ENCODE measurements at places on chromosomes 6 and 20.

GRCh38 chr6:17431581-17431980, 38.2 kb downstream of the CAP2 start:
- no peak for DNase-seq

GRCh38 chr20:41391587-41392001, 25.0 kb upstream of the EMILIN3 start:
- DNase-seq, result no peak

DNA sequence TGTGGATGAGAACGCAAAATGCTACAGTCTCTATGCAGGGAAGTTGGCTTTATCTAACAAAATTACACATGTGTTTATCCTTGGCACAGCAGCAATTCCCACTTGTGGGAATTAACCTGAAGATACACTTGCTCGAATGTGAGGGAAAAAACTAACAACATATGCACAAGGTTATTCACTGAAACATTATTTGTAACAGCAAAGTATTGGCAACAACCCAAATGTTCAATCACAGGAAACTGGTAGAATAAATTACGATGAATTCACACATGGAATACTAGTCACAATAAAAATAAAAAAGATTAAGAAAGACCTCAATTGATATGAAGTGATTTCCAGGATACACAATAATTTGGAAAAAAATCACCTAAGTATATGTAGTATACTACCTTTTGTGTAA, 68.1 kb upstream of the OGFRL1 start:
- DNase-seq, result no peak

DNA sequence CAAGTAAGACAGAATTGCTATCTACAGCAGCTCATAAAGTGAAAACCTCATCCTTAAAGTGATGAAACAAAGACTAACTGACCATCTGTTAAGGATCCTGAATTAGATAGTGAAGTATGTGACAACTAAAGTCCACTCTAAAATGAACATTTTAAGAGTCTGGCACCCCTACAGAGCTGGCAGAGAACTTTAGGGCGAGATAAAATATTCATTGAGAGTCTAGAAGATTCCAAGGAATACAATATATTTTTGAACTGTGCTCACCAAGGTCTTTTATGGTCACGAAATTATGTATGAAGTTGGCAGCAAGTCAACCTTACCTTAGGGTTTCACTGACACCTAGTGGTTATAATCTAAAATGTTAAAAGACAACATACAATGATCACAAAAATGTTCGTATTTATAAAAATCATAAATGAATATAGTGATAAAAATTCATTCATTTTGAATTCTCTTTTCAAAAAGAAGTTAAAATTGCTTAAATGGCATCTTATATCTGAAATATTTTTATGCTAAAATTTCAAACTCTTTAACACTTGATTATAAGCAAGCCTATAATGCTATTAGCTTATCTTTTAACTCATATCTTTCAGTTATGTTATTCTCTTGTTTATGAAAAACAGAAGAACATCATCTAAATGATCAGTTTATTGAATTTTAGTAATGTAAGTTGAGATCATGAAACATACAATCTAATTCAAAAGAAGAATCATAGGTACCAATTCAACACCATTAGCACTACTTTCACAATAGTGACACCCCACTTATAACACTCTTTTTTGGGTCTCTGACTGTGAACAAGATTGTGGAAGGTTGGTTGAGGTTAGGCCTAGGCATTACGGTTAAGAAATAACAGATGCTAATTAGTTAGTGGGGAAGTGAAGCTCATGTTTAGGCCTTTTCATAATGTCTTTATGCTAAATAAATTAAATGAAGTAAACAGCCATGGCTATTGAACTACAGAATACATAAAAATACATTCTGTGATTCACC, 27.5 kb downstream of the RSPH3 start:
- DNase-seq, result no peak

- DNase-seq, result no peak
Observed at GRCh38 chr6:133809406-133809805, 79.5 kb upstream of the TCF21 start.

DNA sequence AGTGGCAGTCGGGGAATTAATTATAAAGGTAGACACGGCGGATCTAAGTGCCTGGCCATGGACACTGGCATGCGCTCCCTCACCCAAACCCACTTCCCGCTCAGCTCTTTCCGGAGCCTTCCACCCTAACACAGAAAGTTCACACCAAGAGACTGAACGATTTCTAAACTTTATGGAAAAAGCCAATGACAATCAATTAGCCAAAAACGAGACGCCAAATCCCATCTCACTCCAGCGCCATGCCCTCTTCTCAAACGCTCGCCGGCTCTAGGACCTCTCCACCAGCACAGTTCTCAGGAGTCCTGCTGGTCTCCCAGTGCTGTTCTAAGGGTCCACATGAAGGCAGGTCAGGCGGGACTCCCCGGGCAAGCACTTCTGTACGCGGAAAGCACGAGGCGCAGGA, 641 bp downstream of the SF3B5 start:
- no peak for DNase-seq

DNA sequence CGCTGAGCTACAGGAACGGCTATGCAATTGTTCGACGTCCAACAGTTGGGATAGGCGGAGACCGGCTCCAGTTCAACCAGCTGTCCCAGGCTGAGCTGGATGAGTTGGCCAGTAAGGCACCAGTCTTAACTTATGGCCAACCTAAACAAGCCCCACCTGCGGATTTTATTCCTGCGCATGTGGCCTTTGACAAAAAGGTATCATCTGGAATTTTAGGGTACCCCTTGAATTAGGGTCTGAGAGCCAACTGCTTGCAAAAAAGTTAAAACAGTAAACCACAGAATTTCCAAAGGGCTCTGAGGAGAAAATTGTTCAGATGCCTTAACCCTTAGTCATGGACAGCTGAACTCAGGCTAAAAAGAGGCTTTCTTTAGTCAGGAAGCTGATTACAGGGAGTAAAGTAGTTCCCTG, 3.8 kb downstream of the EFHC1 start:
- no peak for DNase-seq

DNA sequence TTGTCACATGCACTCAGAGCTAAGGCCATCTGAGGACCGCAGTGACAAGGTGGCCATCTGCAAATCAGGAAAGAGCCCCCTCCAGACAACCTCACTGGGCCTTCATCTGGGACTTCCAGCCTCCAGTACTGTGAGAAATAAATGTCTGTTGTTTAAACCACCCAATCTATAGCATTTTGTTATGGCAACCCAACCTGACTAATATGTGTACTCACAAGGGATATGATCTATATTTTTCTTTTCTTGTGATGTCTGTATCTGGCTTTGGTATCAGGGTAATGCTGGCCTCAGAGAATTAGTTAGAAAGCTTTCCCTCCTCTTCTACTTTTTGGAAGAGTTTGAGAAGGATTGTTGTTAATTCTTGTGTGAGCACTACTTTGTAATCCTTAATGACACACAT, 37.5 kb upstream of the ENTPD6 start:
- DNase-seq, result no peak

GRCh38 chr6:47106721-47107197, 64.6 kb upstream of the ADGRF1 start:
- no peak for DNase-seq

GRCh38 chr20:10250902-10251301, 32.3 kb downstream of the SNAP25 start:
- DNase-seq, result no peak

GRCh38 chr6:98985391-98985790, 37.6 kb upstream of the FBXL4 start:
- no peak for DNase-seq

- no peak for DNase-seq
Observed at GRCh38 chr6:7245668-7246393, 67.2 kb downstream of the SSR1 start.

DNA sequence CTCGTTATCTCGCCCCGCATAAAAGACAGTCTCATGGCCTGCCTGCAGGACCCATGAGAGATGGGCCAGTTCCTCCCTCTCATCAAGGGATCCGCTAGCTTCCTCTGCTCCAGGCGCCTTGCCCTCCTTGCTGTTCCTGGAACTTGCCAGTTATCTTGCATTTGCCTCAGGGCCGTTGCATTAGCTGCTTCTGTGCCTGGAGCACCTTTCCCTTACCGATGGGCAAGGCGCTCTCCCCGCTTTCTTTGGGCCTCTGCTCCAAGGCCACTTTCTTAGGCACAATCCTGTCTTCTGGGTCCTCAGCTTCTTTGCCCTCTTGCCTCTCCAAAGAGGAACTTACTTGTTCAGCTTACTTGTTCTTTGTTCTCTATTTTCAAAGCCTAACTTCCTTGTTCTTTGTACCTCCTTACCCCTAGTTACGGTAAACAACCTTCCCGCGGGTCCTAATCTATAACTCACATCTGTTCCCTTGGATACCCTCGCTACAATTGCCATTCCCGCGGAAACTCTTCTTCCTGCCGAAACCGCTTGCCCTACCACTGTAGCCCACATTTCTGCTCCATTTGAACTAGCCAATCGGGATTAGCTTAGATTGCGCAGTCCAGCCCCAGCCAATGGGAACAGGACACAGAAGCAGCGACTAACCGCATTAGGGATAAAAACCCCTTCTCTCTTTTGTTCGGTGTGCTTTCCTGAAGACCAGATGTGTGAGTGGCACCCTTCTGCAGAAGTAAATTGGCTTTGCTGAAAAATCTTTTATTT, 887 bp upstream of the NSFL1C start:
- DNase-seq, result no peak

- no peak for DNase-seq
Observed at GRCh38 chr6:166600931-166601330, 14.5 kb upstream of the RAMACL start.

- DNase-seq, result no peak
Observed at GRCh38 chr6:3402310-3403237, 54.3 kb downstream of the SLC22A23 start.

- DNase-seq, result peak; percentile 72
Observed at GRCh38 chr6:13454286-13455221, 32.8 kb downstream of the GFOD1 start.

GRCh38 chr6:48429021-48429420, 318.0 kb upstream of the PTCHD4 start:
- DNase-seq, result no peak

DNA sequence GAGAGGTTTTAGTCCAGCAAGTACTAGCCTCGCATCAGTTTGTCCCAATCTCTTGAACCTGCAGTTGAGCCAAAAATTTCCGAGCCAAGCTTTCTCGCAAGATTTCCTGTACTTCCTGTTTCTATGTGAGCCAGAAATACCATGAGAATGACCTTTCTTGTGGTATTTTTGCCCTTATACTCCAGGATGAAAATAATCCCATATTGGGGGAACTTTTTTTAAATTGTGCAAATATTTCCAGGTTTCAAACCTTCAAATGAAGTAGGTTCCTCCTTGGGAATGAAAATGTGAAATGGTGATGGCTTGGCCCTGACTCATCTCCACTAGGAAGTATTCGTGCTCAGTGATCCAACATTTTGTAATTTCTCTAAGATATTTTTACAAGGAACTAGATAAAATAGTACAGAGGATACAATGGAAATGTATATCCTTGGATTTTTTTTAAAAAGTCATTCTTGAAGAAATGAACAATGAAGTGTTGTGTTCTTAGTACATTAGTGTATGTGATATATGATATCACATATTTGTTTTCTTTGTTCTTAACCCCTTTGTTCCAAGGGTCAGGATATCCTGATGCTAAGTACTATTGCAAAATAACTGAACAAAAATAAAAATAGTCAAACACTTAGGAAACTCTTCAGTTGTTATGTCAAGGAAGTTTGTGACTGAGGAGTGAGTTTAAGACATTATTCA, 184.0 kb downstream of the PDE7B start:
- no peak for DNase-seq

Measured in activated T-helper 9 cell treated with anti-CD3 and anti-CD28 coated beads, Interleukin-2, amount 50 U/mL, for 16 hours (primary cell).